ENCODE measurements at places on chromosomes 3 and 15.

DNA sequence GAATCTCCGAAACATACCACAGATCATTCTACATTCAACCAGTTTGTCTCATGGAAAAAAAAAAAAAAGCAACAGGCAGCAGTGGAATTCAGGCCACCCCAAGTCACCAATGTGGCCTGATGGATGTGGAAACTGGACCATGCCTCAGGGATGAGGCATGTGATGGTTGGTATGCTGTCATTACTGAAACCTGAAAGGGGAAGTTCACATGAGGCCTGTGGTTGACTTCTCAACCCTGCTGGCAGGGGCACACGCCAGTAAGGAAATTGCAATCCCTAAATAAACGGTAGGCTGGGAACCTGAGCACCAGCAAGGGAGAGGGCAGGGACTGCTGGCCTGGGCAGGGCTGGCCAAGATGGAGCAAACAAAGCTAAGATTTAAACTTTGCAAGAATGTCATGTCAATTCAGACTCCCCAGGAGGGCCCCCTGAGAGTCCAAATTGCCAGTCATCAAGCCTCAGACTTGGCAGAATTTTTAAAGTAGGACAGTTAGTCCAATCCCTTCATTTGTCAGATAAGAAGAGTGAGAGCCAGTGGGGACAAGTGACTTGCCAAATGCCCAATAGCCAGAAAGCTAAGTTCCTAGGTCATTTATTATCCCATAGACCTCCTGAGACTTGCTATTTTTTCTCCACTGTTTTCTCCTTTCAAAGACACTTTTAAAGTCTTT, 310.4 kb downstream of the ERC2 start:
- no peak for DNase-seq

- DNase-seq, result no peak
These were observed 57.8 kb upstream of the ACTC1 start for GRCh38 chr15:34853001-34853758.

DNA sequence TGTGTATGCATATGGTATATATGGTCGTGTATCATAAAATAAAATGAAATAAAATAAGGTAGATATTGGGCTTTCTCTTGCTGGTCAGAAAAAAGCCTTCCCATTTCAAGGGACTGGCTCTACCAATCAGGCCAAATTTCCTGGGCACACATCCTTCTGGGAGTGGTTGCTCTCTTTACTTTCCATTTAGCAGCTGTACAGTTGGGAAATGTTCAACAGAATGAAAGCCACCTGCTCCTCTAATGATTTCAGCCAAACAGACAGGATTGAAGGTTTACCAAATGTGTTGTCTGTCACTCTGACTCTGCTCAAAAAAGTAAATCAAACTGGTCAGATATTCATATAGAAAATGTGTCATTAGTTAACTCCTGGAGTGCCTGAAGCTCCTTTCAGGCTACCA, 380.4 kb downstream of the ROBO2 start:
- DNase-seq, result no peak

DNA sequence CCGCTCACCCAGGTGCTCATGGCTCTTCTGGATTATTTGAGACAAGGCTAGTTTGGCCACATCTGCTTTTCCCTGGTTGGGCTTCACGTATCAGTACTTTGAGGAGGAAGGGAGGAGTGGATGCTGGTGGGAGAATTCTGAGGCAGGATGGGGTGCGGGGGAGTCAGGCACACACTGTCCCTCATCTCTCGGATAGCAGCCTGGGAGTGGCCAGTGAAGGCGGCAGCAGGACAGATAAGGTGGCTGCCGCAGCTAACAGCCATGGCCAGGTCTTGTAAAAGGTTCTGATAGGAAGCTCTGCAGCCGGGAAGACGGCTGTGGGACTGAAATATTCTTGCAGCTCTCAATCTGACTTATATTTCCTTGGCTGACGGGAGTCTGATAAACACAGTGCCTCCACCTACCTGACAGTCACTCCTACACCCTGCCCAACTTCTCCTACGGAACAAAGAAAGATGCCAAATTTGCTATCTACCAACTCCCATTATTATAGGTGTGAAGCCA, 87.3 kb downstream of the MESD start:
- no peak for DNase-seq

DNA sequence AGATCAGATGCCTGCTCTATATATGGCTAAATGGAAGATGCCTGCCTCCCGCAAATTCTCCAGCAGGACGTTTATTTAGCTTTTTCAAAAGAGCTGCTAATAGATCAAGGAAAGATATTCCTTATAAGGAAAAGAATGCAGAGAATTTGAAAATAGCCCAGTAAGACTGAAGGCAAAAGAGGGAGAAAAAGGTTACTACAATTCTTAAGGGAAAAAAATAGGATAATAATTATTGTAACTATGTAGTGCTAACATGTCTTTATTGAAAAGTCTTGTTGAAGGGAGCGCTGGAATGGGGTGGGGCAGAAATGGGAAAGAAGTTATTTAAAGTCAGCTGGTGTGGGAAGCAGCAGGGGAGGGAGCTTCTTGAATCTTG, 2.9 kb downstream of the TPM1 start:
- DNase-seq, result peak; percentile 44

GRCh38 chr15:38202361-38202760, 50.3 kb upstream of the SPRED1 start:
- DNase-seq, result no peak

DNA sequence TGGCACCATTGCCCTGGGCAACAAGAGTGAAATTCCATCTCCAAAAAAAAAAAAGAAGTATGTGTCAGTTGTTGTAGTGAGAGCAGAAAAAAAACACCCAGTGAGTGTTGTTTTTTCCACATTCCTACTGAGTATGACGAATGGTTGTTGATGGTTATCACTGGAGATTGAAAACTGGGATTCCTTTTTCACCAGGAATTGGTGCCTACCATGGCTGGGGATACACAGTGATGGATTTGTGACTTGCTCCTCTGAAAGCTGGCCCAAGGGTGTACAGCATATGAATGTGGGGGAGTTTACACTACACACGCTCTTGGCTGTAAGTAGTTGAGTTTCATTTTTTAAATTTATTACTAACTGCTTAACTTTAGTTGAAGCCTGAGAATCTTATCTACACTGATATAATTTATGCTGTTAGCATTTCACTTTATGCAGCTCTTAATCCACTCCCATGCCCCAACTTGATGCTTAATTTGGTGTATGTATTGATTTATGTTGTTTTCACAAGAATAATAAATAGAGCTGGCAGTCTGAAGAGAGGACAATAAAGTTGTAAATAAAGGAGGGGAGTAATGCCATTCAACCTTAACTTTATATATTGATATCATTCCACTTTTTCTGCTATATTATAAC, 56.0 kb upstream of the MME start:
- no peak for DNase-seq

- no peak for DNase-seq
These were observed 67.7 kb upstream of the BNC1 start for GRCh38 chr15:83352119-83352518.

GRCh38 chr3:127214975-127215374, 22.0 kb downstream of the PRR23E start:
- no peak for DNase-seq

GRCh38 chr3:187929112-187929816, 184.0 kb upstream of the BCL6 start:
- no peak for DNase-seq

GRCh38 chr15:38299216-38299615, 46.6 kb downstream of the SPRED1 start:
- DNase-seq, result no peak

DNA sequence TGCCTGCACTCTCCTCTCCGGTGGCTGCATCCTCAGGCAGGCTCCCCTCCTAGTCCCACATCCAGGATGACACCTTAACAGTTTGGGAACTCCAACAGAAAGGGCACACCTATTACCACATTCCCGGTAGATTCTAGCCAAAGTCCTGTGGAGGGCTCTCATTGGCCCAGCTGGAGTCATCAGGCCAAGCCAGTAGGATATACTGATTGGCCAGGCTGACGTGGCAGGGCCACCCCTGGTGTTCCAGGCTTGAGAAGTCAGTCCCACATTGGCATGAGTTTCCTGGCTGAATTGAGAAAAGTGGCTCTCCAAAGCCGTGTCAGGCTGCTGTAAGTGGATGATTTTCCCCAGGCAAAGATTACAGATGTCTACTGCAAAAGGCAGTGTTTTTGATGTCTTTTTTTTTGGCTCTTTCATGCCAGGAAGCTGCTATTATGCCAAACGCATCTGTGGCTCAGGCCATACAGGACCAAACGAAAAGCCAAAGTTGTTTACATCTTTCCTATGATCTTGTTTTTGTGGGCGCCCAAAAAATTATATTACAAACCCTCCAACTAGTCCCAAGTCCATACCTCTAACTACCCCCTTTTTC, 6.6 kb upstream of the BLM start:
- DNase-seq, result no peak

DNA sequence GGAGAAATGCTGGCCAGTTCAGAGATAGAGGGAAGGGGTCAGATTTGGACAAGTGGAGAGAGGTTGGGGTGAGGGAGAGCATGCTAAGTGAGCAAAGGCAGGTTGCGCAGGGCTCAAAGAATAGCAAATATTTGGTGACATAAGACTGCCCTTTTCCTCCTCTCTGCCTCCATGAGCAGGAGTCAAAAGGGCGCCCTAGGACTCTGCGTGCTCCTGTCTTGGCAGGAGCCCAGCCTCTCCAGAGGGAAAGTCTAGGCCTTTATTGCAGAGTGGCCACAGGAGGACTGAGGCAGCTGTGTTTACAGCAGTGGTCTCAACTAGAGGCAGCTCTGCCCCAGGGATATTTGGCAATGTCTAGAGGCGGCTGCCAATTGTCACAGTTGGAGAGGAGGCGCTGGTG, 165.6 kb downstream of the FAM43A start:
- no peak for DNase-seq

- no peak for DNase-seq
These were observed 15.9 kb downstream of the ABHD2 start for GRCh38 chr15:89104172-89104564.

DNA sequence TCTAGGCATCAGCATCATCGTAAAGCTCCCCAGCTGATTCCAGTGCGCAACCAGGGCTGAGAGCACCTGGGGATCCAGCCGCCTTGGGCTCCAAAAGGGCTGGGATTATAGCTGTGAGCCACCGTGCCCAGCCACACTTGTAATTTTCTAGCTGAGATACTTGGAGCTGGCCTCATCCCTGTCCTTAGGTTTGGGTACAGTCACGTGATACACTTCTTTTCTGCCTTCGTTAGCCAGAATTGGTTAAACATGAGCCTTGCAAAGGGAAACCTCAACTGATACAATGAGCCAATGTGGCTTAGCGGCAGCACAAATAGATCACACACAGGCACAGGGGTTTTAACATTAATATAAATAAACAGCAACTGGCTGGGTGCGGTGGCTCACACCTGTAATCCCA, 69.8 kb upstream of the GCNT3 start:
- no peak for DNase-seq

GRCh38 chr3:72727172-72727571, 121.1 kb downstream of the SHQ1 start:
- no peak for DNase-seq

- DNase-seq, result no peak
These were observed 552.4 kb upstream of the CCDC54 start for GRCh38 chr3:106824856-106825255.

GRCh38 chr15:58867926-58868325, 65.6 kb downstream of the SLTM start:
- DNase-seq, result no peak

GRCh38 chr15:78071383-78071782, 6.1 kb downstream of the TBC1D2B start:
- no peak for DNase-seq

DNA sequence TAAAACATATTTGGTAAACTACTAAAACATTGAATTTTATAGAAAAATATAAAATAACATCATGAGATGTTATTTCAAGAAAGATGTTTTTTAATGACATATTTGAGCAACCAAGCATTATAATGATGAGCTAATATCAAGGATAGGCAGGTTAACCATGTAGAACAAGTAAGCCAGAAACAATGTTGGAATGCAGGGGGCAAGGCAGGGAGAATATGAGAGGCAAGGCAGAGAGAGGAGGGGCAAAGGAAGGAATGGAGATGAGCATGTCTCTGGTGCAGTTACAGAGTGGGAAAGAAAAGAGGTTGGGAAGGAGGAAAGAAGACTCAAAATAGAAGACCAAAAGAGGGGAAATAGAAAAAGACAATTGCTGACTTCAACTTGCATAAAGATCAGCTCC, 390.4 kb downstream of the MCTP2 start:
- no peak for DNase-seq

DNA sequence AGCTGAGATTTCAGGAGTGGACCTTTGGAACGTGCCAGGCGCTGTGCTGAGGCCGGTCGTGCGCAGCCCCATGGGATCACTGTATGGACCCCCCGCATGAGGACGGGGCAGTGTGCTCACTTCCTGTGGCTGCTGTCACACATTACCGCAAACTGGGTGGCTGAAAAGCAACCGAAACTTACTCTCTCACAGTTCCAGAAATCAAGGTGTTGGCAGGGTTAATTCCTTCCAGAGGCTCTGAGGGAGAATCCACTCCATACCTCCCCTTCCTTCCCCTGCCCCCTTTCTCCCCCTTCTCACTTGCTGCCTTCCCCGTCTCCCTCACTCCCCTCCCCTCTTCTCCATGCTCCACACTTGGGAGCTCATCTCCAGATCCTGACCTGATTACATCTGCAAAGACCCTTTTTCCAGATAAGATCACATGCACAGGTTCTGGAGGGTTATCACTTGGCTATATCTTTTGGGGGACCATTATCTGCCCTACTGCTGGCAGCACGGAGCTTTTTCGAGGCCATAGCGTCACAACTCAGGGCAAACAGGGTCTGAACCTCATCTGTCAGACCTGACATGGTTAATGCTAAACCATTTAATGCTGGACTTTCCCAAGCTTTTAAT, 41.2 kb downstream of the KLF13 start:
- no peak for DNase-seq

GRCh38 chr3:62103531-62103930, 269.8 kb downstream of the FEZF2 start:
- no peak for DNase-seq

DNA sequence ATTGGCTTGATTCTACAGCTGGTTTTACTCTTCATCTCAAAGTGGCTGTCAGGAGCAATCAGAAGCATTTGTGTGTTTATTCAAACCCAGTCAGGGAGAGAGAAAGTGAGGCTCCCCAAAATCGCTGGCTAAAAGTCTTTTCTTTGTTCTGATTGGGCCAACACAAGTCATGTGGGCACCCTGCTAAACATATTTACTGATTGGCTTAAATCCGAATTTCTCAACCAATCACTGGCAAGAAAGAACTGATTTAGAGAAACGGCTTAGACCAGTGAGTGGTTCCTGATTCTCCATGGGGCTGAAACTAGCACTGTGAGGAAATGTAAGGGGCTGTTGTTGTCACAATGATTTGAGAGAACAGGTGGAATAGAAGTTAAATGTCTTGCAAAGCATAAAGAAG, 98.9 kb upstream of the PDZRN3 start:
- no peak for DNase-seq

DNA sequence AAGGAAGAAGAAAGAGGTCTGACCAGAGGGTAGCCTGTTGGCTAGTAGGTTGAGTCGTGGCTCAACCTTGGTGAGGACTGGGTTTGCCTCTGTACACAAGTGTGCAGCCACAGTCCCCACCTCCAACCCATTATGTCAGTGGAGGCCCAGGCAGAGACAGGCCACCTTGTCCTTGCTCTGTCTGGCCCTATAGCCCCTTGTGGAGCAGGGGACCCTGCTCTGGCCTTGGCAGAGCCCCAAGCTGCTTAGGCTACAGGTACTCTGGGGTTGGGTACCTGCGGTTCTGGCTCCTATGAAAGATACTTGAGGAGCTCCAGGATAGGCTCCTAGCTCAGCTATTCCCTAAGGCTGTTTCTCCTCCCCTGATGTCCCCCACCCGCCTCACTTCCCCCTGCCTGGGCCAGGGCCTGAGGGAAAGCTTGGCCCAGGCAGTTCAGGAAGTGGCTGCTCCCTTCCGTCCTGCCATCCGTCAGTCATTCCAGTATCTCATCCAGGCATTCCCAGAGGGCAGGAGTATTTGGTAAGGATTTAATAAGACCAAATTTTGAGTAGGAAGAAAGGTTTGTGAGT, 44.0 kb downstream of the FGD5 start:
- DNase-seq, result no peak
